NCI-H2171 treated with DMSO at 0.1 percent for 48 hours (cell line): ENCODE measurements at places on chromosomes 7 and 10.

DNA sequence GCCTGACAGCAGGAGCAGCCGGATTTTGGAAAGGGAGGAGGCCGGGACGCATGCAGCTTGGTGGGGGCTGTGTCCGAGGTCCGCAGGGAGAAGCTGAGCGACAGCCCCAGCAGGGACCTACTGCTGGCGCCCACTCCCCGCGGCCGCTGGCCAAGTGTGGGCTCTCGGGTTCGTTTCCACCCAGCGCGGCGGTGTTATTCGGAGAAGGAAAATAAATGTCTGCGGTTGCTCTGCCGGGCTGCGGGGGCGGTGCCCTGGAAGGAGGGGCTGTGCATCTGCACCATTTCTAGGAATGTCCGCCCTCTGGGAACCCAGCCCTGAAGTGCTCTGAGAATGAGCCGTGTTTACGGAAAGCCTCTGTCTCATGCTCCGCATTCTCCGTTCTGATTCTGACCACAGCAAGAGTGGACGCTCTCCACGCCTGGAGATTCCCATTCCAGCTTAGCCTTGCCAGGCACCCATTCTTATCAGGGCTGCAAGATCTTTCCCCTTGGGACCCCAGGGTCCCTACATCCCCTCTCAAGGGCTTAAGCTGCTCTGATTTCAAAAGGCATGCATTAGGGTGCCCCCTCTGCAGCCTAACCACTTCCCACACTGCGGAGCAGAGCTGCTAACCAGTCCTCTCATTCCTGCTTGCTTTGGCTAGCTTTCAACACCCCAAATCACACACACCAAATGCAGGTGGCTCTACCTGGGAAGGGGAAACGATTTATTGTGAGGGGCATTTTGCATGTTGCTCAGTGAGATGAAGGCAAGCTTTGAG, 256.6 kb upstream of the GLI3 start:
- DNase-seq, result peak; percentile 2

GRCh38 chr7:3356173-3356572, 55.1 kb downstream of the SDK1 start:
- peak; percentile 86 for DNase-seq

DNA sequence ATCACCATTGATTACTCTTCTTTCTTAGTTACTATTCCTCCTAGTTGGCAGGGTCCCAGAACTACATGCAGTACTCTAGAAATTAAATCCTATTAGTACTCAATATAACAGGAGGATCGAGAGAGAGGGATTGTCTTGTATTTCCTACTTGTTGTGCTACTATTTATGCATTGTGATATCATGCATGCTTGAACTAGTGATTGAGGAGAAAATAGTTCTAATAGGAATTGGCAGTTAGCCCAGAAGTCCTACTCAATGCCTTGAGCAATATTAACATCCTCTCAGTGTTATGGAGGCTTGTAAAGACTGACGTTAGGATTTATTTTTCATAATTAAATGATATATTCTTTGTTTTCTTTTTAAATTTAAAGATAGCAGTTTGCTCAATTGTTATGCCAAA, 67.4 kb downstream of the FOXP2 start:
- peak; percentile 80 for DNase-seq

GRCh38 chr7:101605611-101606497, 23.2 kb downstream of the MYL10 start:
- no peak for DNase-seq

GRCh38 chr10:69802424-69803161, 887 bp downstream of the COL13A1 start:
- DNase-seq, result no peak

DNA sequence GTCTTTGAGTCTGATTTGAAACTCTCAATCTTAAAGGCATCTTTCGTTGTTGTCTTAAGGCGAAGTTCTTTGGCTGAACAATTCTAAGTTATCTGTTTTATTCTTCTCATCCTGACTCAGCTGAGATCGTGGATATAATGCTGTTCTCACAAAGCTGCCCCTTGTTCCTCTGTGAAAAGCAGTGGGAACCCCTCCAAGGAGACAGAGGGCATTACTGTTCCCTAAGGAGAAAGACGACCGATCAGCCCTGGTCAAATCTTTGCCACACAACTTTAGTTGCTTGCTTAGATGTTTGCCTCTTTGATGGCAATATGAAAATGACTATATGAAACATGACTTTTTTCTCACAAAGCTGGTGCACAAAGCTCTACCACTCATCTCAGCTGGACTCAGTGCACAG, 1016.7 kb downstream of the REEP3 start:
- DNase-seq, result no peak

- no peak for DNase-seq
Measured at GRCh38 chr10:108582387-108582786, 1340.9 kb downstream of the XPNPEP1 start.

DNA sequence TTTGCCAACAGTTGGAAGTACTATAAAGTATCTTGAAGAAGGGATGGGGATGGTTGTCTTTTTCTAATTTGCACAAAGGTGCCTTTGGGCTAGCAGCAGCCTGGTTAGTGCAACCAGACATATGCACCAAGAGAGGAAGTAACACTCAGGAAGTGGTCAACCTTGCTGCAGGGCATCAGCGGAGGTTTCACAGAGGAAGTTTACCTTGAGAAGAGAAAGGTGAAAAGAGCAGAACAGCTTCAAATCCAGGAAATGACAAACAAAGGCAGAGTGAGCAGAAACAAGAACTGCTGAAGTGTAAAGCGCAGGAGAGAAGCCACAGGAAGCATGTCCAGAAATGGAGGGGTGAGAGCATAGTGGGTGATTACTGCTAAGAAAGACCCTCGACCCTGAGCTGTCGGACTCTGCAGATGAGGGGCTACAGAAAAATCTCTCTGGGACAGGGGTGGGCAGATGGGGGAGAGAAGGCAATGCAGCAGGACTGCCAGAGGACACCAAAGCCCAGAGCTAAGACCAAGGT, 66.9 kb downstream of the STK17A start:
- no peak for DNase-seq

DNA sequence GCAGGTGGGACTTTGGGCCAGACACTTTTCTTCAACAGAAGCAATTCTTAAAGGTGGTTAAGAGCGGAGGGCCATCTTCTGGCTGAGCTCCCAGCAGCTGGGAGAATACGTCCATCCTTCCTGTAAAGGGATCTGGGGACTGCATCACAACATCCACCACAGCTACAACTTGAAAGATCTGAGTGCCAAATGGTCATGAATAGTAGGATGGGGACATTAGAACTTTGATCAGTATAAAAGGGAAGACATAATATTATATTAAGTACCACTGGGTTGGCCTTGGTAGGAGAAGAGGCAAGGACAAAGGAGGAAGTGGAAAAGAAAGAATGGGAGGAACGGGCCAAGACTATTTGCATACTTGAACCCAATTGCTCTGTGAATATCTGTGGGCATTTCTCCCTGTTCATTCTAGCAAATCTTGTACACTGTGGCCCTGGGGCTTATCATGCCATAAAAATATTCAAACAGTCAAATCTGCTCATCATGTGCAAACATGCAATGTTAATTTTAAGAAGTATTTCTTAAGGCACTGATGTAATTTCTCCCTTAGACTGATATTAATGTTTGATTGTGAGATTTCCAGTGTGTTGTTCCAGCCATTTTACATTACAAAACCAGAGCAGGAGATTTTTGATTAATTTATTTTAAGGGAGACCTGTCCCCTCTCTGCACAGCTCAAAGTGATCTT, 65.5 kb upstream of the CREB5 start:
- no peak for DNase-seq

- DNase-seq, result no peak
Measured at GRCh38 chr7:69218576-69218975, 379.7 kb upstream of the AUTS2 start.
